A549 (cell line): ENCODE measurements at places on chromosomes 2 and 18. TPM values are rescaled to one million over a fixed set of nuclear protein-coding genes. Genes with fewer than 3 reads are reported as not detected.

DNA sequence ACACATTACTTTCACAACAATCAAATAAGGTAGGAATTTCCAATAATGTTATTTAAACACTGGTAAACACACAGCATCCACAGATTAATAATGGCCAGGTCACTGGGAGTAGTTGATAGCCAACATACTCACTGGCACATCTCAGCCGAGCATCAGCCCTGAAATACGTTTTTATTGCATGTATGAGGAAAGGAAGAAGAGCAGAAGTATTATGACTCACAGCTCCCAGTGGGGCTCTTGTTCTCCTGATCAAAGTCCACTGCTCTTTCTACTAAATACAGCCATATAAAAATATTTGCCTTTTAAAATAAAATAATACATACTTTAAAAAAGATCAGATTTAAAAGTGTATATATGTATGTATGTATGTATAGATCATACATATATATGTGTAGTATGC, 999.6 kb downstream of the SUCLG1 start:
- DNase-seq = no peak

NPPC gene
- polyA plus RNA-seq = 0.12 TPM in 1 of 3 replicates, not detected in the others

GRCh38 chr2:189500456-189501160, 59.3 kb downstream of the WDR75 start:
- no peak for DNase-seq

UNC80 gene
- not detected in 3 replicates for polyA plus RNA-seq

IL1RN gene
- 0.13 TPM in 1 of 3 replicates, not detected in the others for polyA plus RNA-seq

TTR gene
- 0.11 to 0.18 TPM (median 0.12 TPM) in 3 replicates for polyA plus RNA-seq

DNA sequence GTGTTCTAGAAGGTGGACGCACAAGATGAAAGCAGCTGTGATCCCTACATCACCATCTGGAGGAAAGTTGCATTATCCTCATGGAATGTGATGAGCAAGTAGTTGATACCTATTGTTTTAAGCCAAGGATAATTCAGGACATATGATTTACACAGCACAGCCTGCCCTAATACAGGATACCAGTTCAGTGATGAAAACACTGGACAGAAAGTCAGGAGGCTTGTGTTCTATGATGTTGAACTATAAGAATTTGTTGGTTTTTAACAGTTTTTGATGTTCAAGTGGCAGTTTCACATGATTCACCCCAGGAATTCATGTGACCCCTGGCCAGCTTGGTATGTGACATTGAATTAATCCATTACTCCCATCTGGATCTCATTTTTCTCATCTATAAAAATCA, 6.2 kb upstream of the CHST10 start:
- DNase-seq = no peak

- no peak for DNase-seq
Measured at GRCh38 chr2:144146076-144146475, 373.8 kb downstream of the ZEB2 start.

CHRND gene
- polyA plus RNA-seq = not detected in 3 replicates

- no peak for DNase-seq
Measured at GRCh38 chr18:23924813-23925212, 89.7 kb upstream of the TTC39C start.

GRCh38 chr2:226274143-226274542, 525.5 kb downstream of the IRS1 start:
- no peak for DNase-seq

ST8SIA5 gene
- not detected in 3 replicates for polyA plus RNA-seq

MYO5B gene
- polyA plus RNA-seq = 6.4 to 9.4 TPM (median 6.9 TPM) in 3 replicates

DNA sequence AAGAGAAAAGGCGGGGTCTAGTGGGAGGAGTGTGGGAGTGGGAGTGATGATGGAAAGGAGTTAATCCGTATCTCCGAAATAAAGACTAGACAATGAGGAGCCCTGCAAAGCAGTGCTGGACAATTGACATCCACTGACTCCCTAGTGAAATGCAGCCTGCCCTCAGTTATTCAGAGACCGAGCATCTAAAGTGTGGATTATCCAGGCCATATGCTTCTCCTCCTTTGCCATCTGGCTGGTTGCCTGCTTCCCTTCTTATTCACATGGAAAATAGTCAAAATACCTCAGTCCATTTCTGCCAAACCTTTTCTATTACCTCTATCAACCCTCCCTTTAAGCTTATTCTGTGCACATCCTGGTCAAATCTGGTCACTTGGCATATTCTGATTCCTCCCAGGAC, 288.8 kb upstream of the SIX3 start:
- DNase-seq = no peak

- no peak for DNase-seq
Measured at GRCh38 chr18:64271975-64272659, 123.2 kb upstream of the LINC00305 start.

NAGK gene
- 93.6 to 134 TPM (median 119 TPM) in 3 replicates for polyA plus RNA-seq

DNA sequence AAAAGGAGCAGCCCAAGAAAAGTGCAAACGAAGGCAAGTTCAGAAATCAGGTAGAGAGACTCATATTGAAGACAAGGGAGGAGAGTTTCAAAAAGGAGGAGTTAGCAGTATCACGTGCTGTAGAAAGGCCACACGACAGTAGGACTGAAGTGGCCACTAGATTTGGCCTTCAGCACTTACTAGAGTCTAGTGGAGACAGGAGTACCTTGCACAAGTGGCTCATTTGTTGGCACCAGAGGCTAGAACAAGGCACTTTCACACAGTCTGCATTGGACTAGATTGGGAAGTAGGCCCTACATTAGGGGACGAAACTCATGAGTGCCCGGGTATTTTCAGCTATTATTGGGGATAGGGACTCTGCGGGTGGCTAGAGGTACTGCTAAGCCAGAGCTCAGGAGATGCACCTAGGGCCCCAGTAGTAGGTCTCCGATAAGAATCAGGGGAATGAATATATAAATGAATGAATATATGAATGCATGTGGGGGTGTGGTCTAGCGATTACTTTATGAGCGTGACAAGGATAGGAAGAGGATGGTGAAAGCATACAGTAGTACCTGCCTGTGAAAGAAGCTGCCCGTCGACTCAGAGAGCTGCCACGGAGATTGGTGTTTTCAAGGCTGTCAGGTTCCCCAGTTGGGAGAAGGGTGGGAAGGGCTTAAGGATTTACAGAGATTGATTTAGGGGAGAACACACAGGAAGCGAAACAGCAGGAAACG, 1.4 kb upstream of the NCOA1 start:
- DNase-seq = no peak

C18orf54 gene
- 2.8 to 3.3 TPM (median 3.2 TPM) in 3 replicates for polyA plus RNA-seq

- DNase-seq = no peak
Measured at GRCh38 chr2:112433932-112434730, 686 bp upstream of the RGPD8 start.

GRCh38 chr18:5431836-5432575, 111.8 kb downstream of the EPB41L3 start:
- DNase-seq = no peak

GRCh38 chr2:85066874-85067351, 66.3 kb upstream of the TCF7L1 start:
- DNase-seq = peak; percentile 87

DNA sequence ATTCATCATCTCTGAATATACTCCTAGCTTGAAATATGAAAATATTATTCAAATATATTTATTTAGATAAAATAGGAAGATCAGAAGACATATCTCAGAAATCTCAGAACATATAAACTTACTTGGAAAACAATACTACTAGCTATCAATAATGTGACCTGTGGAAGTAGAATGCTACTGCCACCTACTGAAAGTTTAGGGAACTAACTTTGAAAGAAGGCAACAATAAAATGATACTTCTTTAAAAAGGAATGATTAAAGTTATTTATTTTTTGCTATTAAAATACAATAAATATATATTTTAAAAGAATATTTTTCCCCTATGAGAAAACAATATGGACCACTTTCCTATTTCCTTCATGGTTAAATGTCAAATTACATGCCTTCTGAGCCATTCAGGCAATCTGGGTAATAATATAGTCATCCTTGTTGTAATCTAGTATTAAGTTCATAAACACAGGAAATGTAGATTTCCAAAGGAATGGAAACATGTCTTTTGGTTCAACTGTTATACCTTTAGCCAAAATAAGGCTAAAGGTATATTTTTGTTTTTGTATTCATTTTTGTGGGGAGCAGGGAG, 26.0 kb downstream of the ACADL start:
- DNase-seq = peak; percentile 25

DSG4 gene
- polyA plus RNA-seq = not detected in 3 replicates

C2orf66 gene
- 0.05 to 0.08 TPM in 2 of 3 replicates, not detected in the other for polyA plus RNA-seq

EMILIN1 gene
- polyA plus RNA-seq = 0.46 to 0.51 TPM (median 0.49 TPM) in 3 replicates

CD8B gene
- not detected in 3 replicates for polyA plus RNA-seq

POLR1A gene
- polyA plus RNA-seq = 51.1 to 55.7 TPM (median 52.6 TPM) in 3 replicates
